Hematopoietic multipotent progenitor cell treated with erythropoietin and hydrocortisone succinate and interleukin-3 and kit ligand, for 15 days (in vitro differentiated cells): ENCODE measurements at places on chromosomes 7 and 10.

- DNase-seq, result no peak
These were observed 412.2 kb upstream of the ZMIZ1 start for GRCh38 chr10:78656417-78657162.

DNA sequence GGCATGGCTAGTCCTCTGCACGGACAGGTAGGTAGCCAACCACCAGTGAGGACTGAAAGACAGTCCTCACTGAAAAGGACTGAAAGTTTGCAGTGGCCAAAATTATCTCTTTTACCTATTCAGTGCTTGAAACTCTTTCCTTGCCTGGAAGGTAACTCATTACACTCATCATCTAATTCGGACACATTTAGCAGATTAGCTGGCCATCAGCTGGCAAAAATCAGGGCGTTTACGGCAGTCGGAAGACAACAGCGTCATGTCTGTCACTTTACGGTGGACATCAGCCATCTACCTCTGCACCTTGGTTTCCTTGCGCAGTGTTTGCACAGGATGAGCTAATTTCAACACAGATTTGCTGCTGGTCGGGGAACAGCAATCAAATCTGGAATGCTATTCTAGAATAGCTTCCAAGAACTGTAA, 740 bp downstream of the ANXA7 start:
- no peak for DNase-seq

DNA sequence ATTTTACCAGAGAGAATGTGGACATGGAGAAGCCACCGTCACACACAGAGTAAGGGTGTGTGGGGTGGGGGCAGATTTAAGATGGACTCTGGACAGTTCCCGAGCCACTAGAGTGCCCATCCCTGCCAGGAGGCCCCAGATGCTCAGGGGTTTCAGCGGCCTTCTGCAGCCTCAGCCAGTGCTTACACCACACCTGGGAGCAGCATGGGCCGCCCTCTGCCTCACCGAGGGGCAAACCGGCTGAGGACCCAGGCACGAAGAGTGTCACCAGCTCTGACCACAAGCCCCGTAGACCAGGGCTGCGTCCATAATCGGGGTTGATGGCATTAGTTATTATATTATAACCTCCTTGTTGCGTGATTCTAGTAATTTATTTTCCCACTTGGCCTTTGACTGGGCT, 6.7 kb upstream of the MNX1 start:
- no peak for DNase-seq

DNA sequence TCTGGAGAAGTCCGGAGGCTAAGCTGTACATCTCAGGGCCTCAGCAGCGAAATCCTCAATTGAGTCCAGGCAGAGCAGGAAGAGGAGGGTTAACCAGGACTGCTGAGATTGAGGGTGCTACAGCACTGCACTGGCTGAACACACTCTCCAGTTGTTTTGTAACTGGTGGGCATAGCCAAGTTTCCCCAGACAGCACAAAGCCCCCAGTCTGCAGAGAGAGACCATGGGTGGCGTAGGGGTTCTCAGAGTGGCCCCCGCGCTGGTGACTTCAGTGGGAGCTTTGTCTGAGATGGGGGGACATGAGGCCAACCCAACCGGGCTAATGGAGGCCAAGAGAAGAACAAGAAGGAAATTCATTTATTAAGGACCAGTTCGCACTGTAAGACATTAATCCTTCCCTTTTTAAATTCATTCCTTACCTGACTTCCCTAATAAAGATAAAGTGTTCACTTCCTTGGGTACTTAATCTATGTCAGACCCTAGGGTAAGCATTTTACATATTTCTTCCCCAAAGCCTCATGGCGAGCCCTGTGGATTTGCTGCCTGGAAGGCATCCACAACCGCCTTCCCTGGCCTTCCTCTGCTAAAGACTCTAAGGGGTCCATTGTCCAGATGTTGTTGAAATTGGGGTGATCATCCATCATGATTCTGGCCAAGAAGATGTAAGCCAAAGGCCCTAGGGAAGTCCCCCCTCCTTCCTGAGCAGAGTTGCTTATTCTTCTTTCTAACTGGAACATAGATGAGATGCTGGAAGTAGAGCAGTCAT, 121.4 kb upstream of the CHST15 start:
- DNase-seq, result no peak

DNA sequence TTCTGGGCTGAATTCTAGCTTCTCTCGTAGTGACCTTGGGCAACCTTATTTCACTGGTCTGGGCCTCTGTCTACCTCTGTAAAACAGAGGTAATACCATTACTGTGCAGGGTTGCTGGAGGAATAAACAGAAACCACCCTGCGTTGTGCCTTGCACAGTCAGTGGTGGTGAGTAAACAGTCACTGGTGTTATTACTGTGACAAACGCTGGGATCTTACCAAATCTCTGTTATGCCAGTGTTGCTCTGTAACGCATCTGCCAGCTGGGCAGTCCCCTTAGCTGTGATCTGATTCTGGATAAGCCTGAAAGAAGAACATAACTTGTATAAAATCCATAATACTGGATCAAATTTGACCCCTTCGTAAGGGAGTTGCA, 49.4 kb downstream of the NOD1 start:
- no peak for DNase-seq

DNA sequence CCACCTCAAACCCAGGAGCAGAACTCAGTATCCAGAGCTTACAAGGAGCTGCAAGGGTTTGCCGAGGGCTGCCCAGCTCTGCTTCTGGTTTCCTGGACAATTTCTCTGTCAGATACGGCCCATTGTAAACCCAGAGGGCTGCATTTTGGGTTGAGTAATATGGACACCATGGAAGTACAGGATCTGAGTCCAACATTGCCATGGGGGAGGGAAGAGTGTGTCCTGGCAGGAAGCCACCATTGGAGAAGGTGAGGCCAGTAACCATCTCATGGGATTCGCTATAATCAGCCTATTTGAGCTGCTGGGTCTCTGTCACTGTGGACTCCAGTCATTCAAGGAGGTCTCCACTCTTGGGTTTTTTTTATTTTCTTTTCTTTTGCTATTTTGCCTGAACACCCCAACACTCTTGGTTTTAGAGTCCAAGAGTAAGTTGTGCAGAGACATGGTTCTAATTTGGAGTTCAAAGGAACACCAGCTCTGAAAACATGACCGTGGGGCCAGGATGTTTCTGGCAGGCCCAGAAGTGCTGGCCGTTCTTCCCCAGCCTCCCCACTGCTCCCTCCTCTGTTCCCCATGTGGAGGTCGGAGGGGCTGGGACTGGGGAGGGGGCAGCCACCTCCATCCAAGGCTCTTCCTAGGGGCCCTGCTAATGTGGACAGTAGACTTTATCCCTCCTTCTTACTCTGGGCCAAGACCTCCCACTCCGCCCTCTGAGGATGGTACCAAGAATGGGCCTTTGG, 46.2 kb downstream of the CHST3 start:
- DNase-seq, result no peak

DNA sequence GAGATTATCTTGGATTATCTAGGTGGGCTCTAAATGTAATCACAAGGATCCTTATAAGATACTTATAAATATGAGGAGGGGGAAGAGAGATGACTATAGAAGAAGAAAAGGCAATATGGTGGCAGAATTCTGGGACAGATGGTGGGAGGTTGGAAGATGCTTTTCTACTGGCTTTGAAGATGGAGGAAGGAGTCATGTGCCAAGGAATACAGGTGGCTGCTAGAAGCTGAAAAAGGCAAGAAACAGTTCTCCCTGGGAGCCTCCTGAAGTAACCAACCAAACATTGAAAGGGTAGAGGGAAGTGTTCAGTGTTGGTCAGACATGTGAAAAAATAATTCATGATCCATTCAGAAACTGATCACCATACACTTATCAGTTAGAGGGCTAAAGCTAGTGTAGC, 213.3 kb downstream of the WDR11 start:
- DNase-seq, result no peak

- DNase-seq, result no peak
These were observed at the start of gene GRM8 for GRCh38 chr7:127252778-127253280. GRM8 (minus strand) TSS chr7:127252941.
